ENCODE measurements at places on chromosomes 1 and 21.

DNA sequence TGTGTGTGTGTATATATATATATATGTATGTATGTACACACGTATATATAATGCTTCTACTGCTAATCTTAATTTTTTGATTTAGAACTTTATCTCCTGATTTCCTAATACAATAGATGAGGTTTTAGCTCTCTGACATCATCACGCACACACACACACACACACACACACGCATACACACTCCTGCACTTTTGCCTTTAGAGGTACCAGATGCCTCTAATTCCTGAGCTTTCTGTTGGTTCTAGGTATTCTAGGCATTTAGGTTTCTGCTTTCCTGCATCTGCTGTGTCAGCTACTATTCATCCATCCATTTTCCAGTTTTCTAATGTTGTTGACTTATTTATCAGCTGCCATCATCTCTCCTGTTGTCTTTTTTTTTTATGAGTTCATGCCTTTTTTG is 348.3 kb downstream of the ASTN1 start:
- DNase-seq, result no peak

- no peak for DNase-seq
Observed at GRCh38 chr1:234851450-234852438, 241.8 kb upstream of the IRF2BP2 start.

GRCh38 chr21:44583800-44584147 is 3.4 kb upstream of the KRTAP10-5 start:
- DNase-seq, result no peak

GRCh38 chr1:175254190-175254589 is 61.6 kb upstream of the KIAA0040 start:
- DNase-seq, result no peak

- no peak for DNase-seq
Observed at GRCh38 chr1:25754470-25755181, 45.4 kb upstream of the SELENON start.

- DNase-seq, result no peak
Observed at GRCh38 chr1:65478379-65479026, 58.0 kb downstream of the LEPR start.

- DNase-seq, result no peak
Observed at GRCh38 chr1:207883104-207883651, 27.7 kb downstream of the CD34 start.

- no peak for DNase-seq
Observed at GRCh38 chr1:66366634-66367033, 167.3 kb upstream of the SGIP1 start.

GRCh38 chr21:42702720-42703119 is 49.3 kb downstream of the PDE9A start:
- DNase-seq, result no peak

- no peak for DNase-seq
Observed at GRCh38 chr1:162899422-162900146, 38.6 kb upstream of the CCDC190 start.

DNA sequence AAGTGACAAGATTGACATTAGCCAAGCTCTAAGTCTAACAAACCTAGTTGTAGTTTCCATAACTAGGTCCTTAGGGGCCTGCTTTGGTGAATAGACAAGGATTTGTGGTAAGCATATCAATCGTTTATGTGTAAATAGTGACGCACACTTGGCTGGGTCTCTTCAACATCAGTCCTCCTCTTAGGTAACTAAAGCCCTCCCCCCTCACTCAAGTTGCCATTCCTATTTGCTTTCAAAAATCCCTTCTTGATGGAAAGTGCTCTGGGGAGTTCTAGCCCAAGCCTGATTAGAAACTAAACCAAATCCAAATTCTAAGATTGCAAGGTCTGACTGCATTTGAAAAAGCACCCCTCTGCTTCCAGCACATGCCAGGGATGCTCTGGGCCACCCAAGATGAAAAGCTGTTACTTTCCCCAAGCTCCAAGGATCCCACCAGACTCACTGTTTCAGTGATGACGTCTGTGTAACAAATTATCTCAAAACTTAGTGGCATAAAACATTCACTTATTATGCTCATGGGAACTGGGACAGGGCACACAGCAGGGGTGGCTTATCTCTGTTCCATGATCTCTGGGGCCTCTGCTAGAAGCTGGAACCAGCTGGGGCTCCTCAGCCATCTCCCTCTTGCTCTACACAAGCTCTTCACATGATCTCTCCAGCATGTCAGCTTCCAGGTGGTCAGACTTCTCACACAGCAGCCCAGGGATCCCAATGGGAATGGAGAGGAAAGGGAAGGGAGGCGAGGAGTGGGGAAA is 74.1 kb downstream of the RRAGC start:
- DNase-seq, result no peak

DNA sequence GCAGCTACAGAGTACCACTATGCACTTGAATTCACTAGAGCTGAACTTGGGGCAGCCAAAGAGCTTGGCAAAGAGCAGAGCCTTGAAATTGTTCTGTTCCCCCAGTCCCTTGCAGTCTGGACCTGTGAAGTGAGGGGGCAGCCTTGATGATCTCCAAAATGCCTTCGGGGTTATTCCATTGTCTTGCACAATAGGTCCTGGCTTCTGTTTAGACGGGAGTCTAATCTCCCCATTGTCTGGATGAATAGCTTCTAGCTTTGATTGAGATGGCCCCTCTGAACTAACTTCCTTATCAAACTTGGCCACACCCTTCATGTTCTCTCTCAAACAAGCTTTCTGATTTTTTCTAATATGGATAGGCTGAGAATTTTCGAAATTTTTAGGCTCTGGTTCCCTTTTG is 72.6 kb downstream of the PGM1 start:
- DNase-seq, result no peak

DNA sequence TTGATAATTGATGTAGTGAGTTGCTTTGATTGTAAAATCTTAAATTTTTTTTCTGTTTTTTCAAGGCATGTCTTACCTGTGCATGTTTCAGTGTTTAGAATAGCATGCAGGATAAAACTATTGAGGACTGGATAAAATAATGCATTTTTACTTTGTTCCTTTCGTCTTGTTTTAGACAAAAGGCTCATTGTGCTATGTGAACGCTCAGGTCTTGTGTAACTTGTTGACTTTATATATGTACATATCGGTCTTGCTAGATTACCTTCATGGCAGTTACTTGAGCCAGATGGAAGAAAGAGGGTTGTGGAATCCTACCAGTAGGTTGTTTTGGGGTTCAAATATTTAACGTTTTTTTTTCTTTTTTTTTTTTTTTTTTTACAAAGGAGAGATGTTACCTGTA is 7.0 kb downstream of the NFIA start:
- no peak for DNase-seq

DNA sequence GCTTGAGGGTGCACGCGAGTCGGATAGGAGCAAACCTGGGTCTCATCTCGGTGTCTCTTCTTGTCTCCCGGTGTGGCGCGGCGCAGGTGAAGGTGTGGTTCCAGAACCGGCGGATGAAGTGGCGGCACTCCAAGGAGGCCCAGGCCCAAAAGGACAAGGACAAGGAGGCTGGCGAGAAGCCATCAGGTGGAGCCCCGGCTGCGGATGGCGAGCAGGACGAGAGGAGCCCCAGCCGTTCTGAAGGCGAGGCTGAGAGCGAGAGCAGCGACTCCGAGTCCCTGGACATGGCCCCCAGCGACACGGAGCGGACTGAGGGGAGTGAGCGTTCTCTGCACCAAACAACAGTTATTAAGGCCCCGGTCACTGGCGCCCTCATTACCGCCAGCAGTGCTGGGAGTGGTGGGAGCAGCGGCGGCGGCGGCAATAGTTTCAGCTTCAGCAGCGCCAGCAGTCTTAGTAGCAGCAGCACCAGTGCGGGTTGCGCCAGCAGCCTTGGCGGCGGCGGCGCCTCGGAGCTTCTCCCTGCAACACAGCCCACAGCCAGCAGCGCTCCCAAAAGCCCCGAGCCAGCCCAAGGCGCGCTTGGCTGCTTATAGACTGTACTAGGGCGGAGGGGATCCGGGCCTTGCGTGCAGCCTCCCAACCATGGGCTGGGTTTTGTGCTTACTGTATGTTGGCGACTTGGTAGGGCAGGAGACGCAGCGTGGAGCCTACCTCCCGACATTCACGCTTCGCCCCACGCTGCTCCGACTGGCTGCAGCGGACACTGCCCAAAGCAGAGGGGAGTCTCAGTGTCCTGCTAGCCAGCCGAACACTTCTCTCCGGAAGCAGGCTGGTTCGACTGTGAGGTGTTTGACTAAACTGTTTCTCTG is 5.1 kb downstream of the HLX start:
- DNase-seq, result no peak

DNA sequence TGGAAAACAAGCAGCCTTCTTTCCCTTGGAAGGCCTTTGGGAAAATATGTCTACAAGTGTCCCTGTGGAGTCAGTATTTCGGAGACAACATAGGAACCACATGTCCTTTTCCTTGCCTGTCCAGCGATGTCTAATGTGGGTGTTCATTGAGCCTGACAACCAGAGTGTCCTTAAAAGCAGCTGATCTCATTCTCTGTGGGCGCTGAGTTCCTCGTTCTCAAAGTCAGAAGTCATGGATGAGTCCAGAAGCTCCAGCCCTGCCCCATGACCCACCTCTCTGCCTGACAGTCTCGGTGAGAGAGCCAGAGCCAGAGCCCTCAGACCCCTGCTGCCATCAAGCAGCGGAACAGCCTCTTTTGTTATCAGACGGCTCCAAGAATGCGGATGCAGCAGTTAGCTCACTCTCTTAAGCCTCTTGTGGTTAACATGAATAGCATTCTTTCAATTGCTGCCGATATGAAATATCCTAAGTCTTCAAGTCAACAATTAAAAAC is 329.2 kb downstream of the TGFB2 start:
- DNase-seq, result no peak

GRCh38 chr1:27395441-27396195 is 3.2 kb downstream of the GPR3 start:
- peak; percentile 60 for DNase-seq

DNA sequence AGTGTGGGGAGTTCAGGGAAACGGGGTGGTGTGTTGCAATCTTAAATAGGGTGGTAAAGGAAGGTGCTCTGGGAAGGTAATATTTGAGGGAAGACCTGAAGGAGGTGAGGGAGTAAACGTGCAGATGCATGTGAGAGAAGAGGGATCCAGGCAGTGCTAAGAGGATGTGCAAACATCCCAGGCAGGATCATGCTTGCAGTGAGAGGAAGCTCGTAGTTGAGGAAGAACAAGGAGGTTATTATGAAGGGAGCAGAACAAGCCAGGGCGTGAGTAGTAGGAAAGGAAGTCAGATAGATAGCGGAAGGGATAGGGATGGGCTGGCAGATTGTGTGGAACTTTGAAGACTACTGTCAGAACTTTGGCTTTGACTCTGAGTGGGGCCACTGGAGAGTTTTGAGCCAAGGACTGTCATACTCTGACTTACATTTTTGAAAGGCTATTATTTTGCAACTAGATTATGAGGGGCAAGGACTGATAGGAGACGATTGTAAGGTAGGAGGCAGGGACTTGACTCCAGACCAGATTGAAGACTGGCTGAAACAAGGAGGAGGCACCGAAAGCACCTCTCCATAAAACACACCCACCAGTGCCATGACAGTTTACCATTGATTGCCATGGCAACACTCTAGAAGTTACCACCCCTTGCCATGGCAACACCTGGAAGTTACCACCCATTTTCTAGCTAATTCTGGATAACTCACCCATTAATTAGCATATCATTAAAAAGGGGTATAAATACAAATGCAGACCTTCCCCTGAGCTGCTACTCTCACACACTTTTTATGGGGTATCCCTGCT is 67.0 kb downstream of the XCL2 start:
- no peak for DNase-seq

GRCh38 chr1:54215523-54215922 is 15.6 kb downstream of the MRPL37 start:
- DNase-seq, result no peak
